Activated CD4-positive, alpha-beta memory T cell treated with anti-CD3 and anti-CD28 coated beads for 36 hours (primary cell): ENCODE measurements at places on chromosomes 12 and 14. TPM values are rescaled to one million over a fixed set of nuclear protein-coding genes. Genes with fewer than 3 reads are reported as not detected.

C14orf39 gene
- not detected for total RNA-seq

SPIC gene
- total RNA-seq = not detected

NR1H4 gene
- total RNA-seq = not detected

RNASE4 gene
- 0.69 TPM for total RNA-seq

DEPDC4 gene
- 3.5 TPM for total RNA-seq

FAM222A gene
- 0.55 TPM for total RNA-seq

ZFHX2 gene
- total RNA-seq = 1.4 TPM

IFNG-AS1 gene
- 0.48 TPM for total RNA-seq

DNA sequence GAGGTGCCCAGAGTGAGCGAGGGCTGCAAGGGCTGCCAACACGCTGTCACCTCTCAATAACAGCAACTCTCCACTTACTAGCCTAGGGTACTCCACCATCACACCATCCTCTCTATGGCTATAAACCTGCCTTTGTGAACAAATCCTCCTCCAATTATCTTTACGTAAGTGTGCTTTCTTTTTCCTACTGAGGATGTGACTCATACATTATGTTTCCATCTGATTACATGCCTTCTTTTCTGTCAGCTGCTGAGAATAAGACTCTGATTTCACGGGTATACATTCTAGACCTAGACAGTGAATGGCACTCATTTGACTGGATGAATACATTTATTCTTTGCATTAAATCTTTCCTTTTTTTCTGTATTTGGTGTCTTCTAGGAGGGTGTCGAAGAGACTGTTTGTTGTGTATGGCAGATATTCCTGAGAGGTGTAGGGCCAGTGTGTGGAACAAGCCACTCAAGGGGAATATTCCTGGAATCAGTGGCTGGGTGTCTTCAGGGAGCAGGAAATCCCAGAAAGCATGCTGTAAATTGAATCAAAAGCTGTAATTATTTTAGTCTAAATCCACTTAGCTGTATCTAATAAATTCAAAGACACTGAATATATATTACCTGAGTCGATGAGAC is 327.3 kb upstream of the TMTC1 start:
- no peaks in the 10 kb centered on the region for H3K27me3 ChIP-seq
- H3K36me3 ChIP-seq = no peaks in the 10 kb centered on the region
- no peak for DNase-seq
- no peaks in the 10 kb centered on the region for H3K4me1 ChIP-seq
- H3K27ac ChIP-seq = no peak overlapping the region

DNA sequence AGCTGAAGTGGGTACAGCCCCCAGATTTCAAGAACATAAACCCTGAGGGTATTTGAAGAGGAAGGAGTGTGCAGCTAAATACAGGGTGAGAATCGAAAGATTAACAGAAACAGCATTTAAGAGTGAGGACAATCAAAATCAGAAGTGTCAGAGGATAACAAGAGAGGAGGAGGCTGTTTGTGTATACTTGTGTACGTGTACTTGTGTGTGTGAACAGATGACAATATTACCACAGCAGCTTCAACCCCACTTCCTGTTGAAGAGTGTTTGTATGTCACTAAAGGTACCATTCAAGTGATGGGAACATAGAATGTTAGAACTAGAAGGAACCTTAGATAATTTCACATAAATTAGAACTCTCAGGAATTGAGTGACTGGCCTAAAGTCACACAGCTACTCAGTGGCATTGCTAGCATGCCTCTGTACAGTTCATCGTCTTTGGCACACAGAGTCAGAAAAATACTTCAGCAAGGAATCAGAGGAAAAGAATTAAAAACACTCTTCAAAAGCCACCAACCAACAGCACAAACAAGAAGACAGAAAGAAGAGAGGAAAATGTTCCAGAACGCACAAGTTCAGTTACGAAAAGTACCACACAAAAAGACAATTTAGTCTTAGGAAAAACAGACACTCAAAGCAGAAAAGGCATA is 164.3 kb upstream of the BCL2L14 start:
- no peaks in the 10 kb centered on the region for H3K27me3 ChIP-seq
- H3K4me1 ChIP-seq = peaks cover 39% of the 10 kb centered on the region
- no peak for DNase-seq
- peaks cover 17% of the 10 kb centered on the region for H3K36me3 ChIP-seq
- peak overlapping the region; percentile 36 for H3K27ac ChIP-seq

DNA sequence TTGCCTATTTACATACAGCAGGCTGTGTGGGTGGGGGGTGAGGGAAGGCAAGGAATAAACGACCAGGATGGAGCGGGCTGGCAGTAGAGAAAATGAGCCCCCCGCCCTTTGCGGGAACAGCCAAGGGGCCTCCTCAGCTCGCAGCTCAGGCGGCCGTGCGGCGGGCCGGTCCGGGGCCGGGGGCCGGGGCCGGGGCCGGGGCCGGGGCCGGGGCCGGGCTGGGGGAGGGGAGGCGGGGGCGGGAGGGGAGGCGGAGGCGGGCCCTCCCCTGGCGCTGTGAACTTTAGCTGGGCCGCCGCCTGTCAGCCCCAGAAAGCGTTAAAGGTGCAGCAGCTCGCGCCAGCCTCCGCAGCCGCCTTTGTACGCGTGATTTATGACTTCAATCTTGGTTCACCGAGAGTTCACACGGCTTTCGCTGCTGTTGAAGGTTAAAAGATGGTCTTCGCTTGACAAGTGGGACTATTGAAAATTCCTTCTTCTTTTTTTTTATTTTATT is 28.8 kb downstream of the HOXC4 start:
- peak overlapping the region; percentile 57 for H3K27ac ChIP-seq
- H3K4me3 ChIP-seq = peak overlapping the region; percentile 71

GRCh38 chr14:102227184-102227964 is 77.6 kb downstream of the MOK start:
- no peak overlapping the region for H3K27ac ChIP-seq
- H3K36me3 ChIP-seq = peaks cover 3% of the 10 kb centered on the region
- DNase-seq = no peak
- no peaks in the 10 kb centered on the region for H3K4me1 ChIP-seq

GRCh38 chr12:119990382-119990874 is 1.4 kb downstream of the BICDL1 start:
- peaks cover 45% of the 10 kb centered on the region for H3K36me3 ChIP-seq
- H3K4me1 ChIP-seq = peaks cover 51% of the 10 kb centered on the region
- H3K27me3 ChIP-seq = no peaks in the 10 kb centered on the region
- peak overlapping the region; percentile 82 for H3K27ac ChIP-seq

DNA sequence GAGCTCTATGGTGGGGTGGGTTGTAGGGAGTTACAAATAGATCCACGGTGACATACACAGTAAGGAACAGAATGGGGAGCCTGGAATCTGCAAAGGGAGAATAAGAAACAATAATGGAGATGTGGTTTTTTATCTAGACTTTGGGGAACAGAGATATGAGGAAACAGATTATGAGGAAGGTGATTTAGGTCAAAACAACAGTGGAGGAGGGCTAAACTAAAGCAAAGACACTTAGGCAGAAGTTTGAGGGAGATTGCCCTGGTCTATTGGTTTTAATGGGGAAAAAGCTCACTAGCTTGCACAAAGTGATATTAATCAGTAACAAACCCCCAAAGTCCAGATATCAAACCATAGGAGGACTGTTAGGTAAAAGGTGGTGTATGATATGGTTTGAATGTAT is 144.5 kb upstream of the DYRK2 start:
- no peak for DNase-seq
- no peak overlapping the region for H3K4me3 ChIP-seq
- no peaks in the 10 kb centered on the region for H3K36me3 ChIP-seq
- no peaks in the 10 kb centered on the region for H3K27me3 ChIP-seq
- H3K4me1 ChIP-seq = peaks cover 14% of the 10 kb centered on the region
- no peak overlapping the region for H3K27ac ChIP-seq

DNA sequence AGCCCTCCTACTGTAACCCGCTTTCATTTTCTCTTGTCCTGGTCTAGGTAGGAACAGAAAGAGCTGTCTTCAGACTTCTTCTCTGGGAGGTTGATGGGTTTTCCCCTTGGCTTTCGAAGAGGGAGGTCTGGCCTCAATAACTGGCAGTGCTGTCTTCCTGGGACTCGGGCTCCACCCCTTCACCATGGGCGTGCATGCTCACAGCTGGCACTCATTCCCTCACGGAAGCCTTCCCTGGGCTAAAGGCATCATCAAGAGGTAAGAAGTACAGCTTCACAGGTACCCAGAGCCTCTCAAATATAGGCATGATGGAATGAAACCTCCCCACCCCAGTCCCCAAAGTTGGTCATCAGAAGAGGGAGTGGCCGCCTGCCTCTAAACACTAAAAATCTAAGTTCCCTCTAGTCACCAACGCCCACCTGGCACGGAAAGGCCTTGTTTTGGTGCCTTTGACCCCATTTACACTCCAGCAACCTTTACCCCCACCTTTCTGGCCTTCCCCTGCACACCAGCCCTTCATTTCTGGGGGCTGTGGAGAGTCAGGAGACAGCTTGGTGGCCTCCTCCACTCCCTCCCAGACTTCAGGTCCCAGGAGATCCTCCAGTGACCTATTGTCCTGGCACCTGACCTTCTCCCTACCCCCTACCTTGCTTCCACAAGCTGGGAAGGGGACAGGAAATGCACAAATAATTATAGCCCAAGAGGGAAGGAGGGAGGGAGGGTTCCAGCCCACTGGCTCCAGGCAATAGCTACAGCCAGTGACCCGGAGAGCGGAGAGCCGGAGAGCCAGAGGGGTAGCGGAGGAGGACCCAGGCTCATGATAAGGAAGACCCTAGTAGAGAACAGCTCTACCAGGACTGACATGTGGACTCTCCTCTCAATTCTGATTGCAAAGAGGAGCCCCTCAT is 2.8 kb downstream of the RAPGEF3 start:
- peak; percentile 73 for DNase-seq
- H3K4me3 ChIP-seq = peak overlapping the region; percentile 30
- H3K36me3 ChIP-seq = no peaks in the 10 kb centered on the region
- H3K4me1 ChIP-seq = peaks cover 48% of the 10 kb centered on the region

DNA sequence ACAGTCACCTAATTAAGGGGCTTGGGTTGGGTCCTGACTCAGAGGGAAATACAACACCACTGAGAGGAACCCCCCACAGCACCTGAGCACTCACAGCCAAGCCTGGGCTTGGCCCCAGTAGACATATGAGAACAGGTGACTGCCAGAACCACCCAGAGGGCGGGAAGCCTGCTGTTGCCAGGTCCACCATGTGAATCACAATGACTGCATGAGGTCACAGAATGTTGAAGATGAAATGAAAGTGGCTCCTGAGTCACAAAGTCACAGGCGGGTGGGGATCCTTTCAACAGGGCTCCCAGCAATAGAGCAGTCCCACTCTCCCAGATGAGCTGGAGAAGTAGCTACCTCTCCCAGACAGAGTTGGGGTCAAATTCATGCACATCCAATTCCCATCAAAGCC is at the start of gene LRRC74A:
Gene LRRC74A, plus strand, starts transcription at position 287 of the 400 bp plus-strand sequence. CDS start 290 bp downstream, outside the sequence.
- H3K4me1 ChIP-seq = no peaks in the 10 kb centered on the region
- H3K36me3 ChIP-seq = no peaks in the 10 kb centered on the region
- no peak within 1 kb of the TSS for H3K27ac ChIP-seq
- peaks cover 3% of the 10 kb centered on the region for H3K27me3 ChIP-seq

GRCh38 chr14:56172571-56172971 is 54.4 kb downstream of the PELI2 start:
- no peak overlapping the region for H3K27ac ChIP-seq
- H3K4me3 ChIP-seq = no peak overlapping the region
- peaks cover 39% of the 10 kb centered on the region for H3K4me1 ChIP-seq
- peaks cover 3% of the 10 kb centered on the region for H3K36me3 ChIP-seq
- DNase-seq = no peak
- no peaks in the 10 kb centered on the region for H3K27me3 ChIP-seq

GRCh38 chr14:97641827-97642226 is 844.6 kb downstream of the VRK1 start:
- DNase-seq = no peak
- H3K4me1 ChIP-seq = peaks cover 25% of the 10 kb centered on the region

GRCh38 chr14:32761381-32761968 is 177.2 kb upstream of the NPAS3 start:
- H3K27ac ChIP-seq = no peak overlapping the region
- no peaks in the 10 kb centered on the region for H3K36me3 ChIP-seq
- no peak overlapping the region for H3K4me3 ChIP-seq
- no peaks in the 10 kb centered on the region for H3K27me3 ChIP-seq
- DNase-seq = no peak

DNA sequence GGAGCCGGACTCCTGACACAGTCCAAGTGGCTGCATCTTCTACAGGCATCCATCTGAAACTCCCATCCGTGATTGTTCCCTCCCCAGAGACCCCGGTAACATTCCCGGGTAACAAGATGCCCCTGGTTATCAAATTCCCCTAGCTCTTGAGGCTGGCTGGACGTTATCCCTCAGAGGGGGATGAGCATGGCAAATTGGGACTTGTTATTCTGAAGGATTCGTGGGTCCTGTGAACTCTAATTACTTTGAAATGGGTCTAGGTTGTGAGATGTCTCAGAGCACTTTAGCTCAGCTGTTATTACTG is 642 bp upstream of the PAN2 start:
- H3K4me1 ChIP-seq = peaks cover 49% of the 10 kb centered on the region
- H3K4me3 ChIP-seq = peak overlapping the region; percentile 94
- peaks cover 4% of the 10 kb centered on the region for H3K36me3 ChIP-seq

DNA sequence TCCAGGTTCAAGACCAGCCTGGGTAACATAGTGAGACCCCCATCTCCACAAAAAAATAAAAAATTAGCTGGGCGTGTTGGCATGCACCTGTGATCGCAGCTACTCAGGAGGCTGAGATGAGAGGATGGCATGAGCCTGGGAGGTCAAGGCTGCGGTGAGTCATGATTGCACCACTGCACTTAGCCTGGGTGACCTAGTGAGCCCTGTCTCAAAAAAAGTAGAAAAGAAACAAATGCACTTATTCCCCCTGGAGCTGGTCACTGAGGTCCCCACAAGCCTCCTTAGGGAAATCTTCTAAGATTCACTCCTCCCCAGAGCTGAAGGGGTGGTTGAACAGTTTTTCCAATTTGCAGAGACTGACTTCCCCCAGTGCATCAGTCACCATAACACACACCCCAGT is 1.6 kb downstream of the CD9 start:
- peaks cover 53% of the 10 kb centered on the region for H3K27me3 ChIP-seq
- H3K4me1 ChIP-seq = no peaks in the 10 kb centered on the region
- H3K27ac ChIP-seq = no peak overlapping the region
- H3K36me3 ChIP-seq = no peaks in the 10 kb centered on the region

DNA sequence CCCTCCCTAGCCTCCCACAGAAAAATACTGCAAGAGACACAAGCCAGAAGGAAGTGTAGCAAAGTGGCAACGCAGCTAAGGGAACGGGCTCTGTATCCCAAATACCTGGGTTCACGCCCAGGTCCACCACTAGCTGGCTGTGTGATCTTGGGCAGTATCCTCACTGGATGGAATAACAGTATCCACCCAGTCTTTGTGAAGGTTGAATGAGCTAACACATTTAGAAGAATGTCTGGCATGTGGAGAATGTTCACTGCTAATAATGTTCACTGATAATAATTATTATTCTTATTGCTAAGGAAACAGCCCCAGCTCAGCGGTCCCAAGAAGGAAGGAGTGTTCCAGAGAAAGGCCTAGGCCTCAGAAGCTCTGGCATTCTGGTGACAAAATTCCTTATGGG is 70.9 kb downstream of the VWF start:
- H3K4me1 ChIP-seq = no peaks in the 10 kb centered on the region
- no peak overlapping the region for H3K27ac ChIP-seq
- H3K27me3 ChIP-seq = peaks cover 9% of the 10 kb centered on the region
- no peak overlapping the region for H3K4me3 ChIP-seq
- no peak for DNase-seq

DNA sequence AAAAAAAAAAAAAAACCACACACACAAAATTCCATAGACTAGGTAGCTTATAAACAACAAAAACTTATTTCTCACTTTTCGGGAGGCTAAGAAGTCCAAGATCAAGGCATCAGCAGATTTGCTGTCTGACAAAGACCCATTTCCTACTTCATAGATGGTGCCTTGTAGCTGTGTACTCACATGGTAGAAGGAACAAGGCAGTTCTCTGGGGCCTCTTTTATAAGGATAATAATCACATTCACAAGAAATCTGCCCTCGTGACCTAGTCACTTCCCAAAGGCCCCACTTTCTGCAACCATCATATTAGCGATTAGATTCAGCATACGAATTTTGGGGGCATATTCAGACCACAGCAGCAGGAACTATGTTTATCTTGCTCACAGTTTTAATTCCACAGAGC is 54.9 kb downstream of the STXBP6 start:
- no peaks in the 10 kb centered on the region for H3K27me3 ChIP-seq
- no peaks in the 10 kb centered on the region for H3K36me3 ChIP-seq
- H3K27ac ChIP-seq = no peak overlapping the region
- no peak for DNase-seq
- H3K4me3 ChIP-seq = no peak overlapping the region
